Sigmoid colon (tissue), 7 donors: ENCODE measurements at places on chromosomes 2 and 18. TPM values are rescaled to one million over a fixed set of nuclear protein-coding genes. Genes with fewer than 3 reads are reported as not detected.

DNA sequence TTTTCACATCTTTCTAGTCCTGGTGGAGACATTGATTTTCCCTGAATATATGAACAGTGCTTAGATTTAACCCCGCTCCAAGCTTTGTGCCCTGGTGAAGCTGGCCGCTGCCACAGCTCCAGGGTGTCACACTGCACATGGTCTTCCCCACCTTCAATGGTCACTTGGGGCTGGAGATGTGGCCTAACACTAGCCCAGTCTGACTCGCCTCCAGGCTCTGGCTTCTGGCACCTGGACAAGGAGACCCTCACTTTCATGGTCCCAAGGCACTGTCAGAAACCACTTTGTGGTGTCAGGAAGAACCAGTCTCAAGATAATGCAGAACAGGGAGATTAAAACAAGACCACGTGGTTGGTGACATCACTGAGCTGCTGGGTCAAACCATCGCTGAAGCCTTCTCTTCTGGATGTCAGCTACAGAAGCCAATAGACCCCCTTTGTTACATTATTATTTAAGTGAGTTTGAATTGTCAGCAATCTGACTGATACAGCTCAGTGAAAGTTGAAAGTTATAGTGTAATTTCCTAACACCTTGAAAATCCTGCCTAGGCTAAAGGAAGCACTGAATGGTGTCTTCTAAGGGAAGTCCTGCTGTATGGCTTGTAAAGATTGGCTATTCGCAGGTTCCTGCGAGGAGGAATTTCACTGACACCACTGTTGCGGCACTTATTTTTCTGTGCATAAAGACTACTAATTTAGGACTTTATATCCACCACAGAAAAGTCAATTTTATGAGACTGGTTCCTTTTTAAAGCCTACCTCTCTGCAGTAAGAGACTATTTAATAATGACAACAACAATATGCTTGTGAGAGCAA is 55.0 kb upstream of the CTDP1 start:
- H3K4me1 ChIP-seq = no peaks in the 10 kb centered on the region
- H3K36me3 ChIP-seq = no peaks in the 10 kb centered on the region
- peaks cover 18% of the 10 kb centered on the region for H3K27me3 ChIP-seq
- no peak overlapping the region for H3K4me3 ChIP-seq

Gene TGFBRAP1
- 20.7 TPM for total RNA-seq

GRCh38 chr2:503288-503999 is 173.8 kb downstream of the TMEM18 start:
- DNase-seq = no peak
- no peak overlapping the region for H3K4me3 ChIP-seq
- H3K4me1 ChIP-seq = no peaks in the 10 kb centered on the region
- no peak overlapping the region for H3K27ac ChIP-seq
- H3K27me3 ChIP-seq = no peaks in the 10 kb centered on the region

Gene ERFE
- not detected for total RNA-seq

DNA sequence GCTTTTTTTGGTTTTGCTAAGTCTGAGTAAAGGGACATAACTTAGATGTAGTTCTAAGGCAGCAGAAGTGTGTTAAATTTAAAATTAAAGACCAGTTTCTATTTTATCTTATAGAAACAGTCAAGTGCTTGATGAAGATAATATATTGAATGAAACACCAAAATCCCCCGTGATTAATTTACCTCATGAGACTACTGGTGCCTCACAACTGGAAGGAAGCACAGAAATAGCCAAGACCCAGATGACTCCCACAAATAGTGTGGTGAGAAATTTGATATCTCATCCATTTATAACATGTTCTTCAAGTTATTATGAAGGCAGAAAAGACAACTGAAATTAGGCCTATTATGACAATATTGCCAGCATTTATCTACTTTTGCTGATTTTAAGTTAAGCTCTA is 45.6 kb downstream of the APLF start:
- no peaks in the 10 kb centered on the region for H3K27me3 ChIP-seq
- DNase-seq = no peak
- no peaks in the 10 kb centered on the region for H3K36me3 ChIP-seq
- H3K27ac ChIP-seq = no peak overlapping the region
- H3K4me3 ChIP-seq = no peak overlapping the region

Gene CYBRD1
- total RNA-seq = 250 TPM

Gene ST6GAL2
- total RNA-seq = 3.3 TPM

Gene VWA3B
- 0.55 TPM for total RNA-seq

Gene NT5DC4
- not detected for total RNA-seq

Gene EPB41L3
- total RNA-seq = 156 TPM

Gene EFHD1
- 3.5 TPM for total RNA-seq

DNA sequence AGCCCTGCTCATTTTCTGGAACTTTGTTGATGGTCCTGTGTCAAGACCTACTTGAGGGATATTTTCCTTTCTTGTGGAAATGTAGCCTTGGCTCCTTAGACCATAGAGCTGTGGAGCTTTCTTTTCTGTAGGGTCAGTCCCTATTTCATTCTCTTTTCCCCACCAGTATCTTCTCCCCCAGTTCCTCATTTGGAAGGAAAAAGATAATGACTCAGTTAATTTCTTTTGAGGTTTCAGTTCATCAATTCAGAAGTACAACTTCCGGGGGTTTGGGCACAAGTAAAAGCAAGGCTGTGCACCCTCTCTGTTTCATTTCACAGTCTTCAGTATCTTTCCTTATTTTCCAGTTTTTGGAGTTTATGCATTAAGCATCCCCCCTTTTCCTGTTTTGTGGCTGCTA is 70.7 kb downstream of the CDC42EP3 start:
- H3K27me3 ChIP-seq = no peaks in the 10 kb centered on the region
- no peaks in the 10 kb centered on the region for H3K36me3 ChIP-seq
- no peak overlapping the region for H3K27ac ChIP-seq

DNA sequence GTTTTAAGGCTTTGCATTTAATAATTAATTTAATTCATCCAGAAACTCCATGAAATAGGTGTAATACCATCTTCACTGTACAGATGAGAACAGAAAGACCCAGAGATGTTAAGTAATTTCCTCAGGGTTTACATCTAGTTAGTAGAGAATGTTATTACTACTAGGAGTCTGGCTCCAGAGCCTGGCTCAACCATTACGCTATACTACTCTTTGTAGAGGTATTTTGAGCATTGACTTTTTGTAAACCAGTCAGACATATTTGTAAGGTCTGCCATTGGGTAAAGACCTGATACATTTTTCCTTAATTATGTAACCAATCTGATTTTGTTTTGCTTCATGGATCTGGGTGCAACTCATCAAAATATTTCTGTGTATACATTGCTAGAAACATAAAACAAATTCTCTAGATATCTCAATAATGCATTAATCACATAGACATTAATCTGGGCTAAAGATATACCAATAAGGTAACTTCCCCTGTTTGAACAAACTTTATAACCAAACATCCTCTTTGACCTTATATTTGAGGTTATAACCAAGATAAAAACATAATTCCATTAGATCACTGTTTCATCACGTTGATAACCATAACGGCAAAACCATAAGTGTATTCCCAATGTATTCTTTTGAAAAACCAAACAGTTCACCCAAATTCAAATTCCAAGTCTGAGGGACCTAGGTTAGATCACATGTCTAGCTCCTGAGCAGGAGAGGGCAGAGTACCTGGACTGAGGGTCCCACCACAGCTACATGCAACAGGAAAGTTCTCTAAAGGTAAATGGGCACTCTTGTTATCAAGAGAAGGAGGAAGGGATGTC is 135.0 kb downstream of the IKZF2 start:
- H3K4me1 ChIP-seq = peaks cover 11% of the 10 kb centered on the region
- H3K4me3 ChIP-seq = no peak overlapping the region
- DNase-seq = no peak

Gene AMER3
- total RNA-seq = not detected

GRCh38 chr2:223494942-223495341 is 107.2 kb downstream of the SCG2 start:
- no peaks in the 10 kb centered on the region for H3K4me1 ChIP-seq
- H3K27ac ChIP-seq = no peak overlapping the region
- DNase-seq = no peak

GRCh38 chr2:109602617-109603188 is 11.1 kb downstream of the SEPTIN10 start:
- no peak overlapping the region for H3K4me3 ChIP-seq
- no peaks in the 10 kb centered on the region for H3K4me1 ChIP-seq
- no peaks in the 10 kb centered on the region for H3K36me3 ChIP-seq
- DNase-seq = no peak
- H3K27me3 ChIP-seq = no peaks in the 10 kb centered on the region

GRCh38 chr2:121052521-121052920 is 232.5 kb downstream of the TFCP2L1 start:
- no peak for DNase-seq
- H3K4me1 ChIP-seq = no peaks in the 10 kb centered on the region

GRCh38 chr2:224887141-224887540 is 155.1 kb downstream of the DOCK10 start:
- no peak overlapping the region for H3K4me3 ChIP-seq
- no peaks in the 10 kb centered on the region for H3K27me3 ChIP-seq
- no peak overlapping the region for H3K27ac ChIP-seq
- H3K4me1 ChIP-seq = no peaks in the 10 kb centered on the region
- DNase-seq = no peak

DNA sequence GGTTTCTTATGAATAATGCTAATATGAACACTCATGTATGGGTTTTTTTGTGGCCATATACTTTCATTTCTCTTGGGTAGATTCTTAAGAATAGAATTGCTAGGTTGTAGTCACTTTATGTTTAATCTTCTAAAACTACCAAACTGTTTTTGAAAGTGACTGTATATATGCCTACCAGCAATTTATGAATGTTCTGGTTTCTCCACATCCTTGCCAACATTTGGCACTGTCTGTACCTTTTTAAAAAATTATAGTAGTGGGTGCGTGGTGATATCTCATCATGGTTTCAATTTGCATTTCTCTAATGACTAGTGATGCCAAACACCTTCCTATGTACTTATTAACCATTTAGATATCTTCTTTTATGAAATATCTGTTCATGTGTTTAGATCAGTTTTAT is 110.6 kb upstream of the RIOK3 start:
- H3K36me3 ChIP-seq = no peaks in the 10 kb centered on the region
- no peak overlapping the region for H3K27ac ChIP-seq
- H3K4me1 ChIP-seq = no peaks in the 10 kb centered on the region

DNA sequence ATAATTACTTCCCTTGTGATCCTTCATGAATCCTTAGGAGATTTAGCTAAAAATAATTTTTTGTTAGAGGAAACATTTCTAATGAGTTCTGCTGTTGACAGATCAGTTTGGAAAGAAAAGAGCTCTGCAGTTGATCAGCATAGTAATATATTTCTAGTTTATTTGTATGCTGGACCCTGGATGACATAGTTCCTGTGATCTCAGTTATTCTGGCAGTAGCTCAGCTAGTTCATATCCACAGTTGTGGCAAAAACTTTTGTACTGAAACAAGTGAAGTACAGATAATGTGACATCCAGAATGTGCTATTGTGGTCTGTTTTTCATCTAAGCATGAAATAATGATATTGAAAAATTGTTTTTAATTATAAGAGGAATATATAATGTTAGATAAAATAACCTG is 33.7 kb downstream of the ABI2 start:
- H3K36me3 ChIP-seq = no peaks in the 10 kb centered on the region
- peak overlapping the region; percentile 9 for H3K27ac ChIP-seq
- H3K27me3 ChIP-seq = no peaks in the 10 kb centered on the region
- no peak overlapping the region for H3K4me3 ChIP-seq

Gene RAB6C
- total RNA-seq = not detected

GRCh38 chr2:235925250-235925919 is 242.8 kb downstream of the GBX2 start:
- no peaks in the 10 kb centered on the region for H3K36me3 ChIP-seq
- no peak overlapping the region for H3K27ac ChIP-seq
- H3K4me1 ChIP-seq = no peaks in the 10 kb centered on the region
- no peak for DNase-seq
- no peak overlapping the region for H3K4me3 ChIP-seq
- no peaks in the 10 kb centered on the region for H3K27me3 ChIP-seq

Gene TMEM200C
- under 0.01 TPM for total RNA-seq

DNA sequence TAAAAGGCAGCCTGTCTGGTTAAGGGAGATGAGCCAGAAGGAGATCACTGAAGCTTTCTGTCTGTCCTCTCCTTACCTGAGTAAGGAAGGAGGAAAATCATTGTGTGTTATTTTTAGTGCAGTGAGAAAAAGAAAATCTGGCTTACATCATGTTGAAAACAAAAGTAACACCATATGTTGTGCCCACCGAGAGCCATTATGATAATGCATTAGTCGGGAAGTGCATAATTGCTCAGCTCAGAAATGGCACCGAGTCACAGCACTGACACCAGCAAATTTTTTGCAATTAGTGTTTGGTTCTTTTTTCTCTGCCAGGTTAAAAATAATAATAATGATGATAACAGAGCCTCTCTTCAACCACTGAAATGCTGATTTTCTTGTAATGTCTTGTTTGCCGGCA is 46.6 kb downstream of the HNMT start:
- H3K36me3 ChIP-seq = no peaks in the 10 kb centered on the region
- no peaks in the 10 kb centered on the region for H3K4me1 ChIP-seq
- H3K27ac ChIP-seq = no peak overlapping the region
- H3K27me3 ChIP-seq = no peaks in the 10 kb centered on the region
- H3K4me3 ChIP-seq = no peak overlapping the region
- DNase-seq = no peak

DNA sequence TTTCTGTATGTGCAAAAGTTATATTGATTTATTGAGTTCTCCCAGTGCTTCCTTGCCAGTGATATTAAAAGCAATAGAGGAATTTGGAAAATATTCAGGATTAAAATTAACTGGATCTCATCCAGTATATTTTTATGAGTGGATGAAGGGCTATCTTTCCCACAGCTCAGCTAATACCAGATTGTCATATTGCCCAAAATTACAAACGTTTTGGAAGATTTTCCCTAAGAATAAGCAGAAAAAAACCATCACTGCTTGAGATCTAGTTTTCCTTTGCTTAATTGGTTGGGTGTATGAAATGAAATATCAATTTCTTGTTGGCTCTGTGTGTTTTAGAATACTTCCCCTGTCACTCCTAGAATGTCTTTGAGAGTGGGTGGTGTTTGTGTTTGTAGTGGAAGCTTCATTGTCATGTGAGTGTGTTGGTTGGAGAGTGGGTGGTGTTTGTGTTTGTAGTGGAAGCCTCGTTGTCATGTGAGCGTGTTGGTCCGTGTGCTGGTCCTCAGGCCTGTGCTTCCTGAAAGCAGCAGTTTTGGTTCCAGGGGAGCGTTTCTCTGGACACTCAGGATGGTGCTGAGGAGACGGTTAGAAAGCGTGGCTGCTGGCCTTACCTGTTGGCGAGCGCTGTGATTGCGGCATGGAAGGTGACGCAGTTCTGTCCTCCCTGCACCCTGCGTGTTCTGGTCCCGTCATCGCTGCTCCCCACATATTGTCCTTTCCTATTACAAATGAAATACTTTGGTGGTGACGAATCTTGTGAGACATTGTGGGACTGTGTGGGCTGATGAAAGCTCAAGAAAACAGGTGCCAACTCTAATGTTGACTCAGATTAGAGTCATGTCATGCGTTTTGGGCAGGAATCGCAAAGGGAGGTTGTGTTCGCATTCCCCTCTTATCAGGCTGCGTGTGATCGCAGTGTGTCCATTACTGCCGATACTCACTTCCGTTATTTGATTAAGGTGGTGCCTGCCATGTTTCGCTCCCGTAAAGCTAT is 12.4 kb downstream of the ASB1 start:
- DNase-seq = no peak
- peaks cover 8% of the 10 kb centered on the region for H3K4me1 ChIP-seq
- H3K27me3 ChIP-seq = no peaks in the 10 kb centered on the region
- no peak overlapping the region for H3K4me3 ChIP-seq

GRCh38 chr2:181312515-181312927 is 144.7 kb upstream of the ITGA4 start:
- H3K27me3 ChIP-seq = no peaks in the 10 kb centered on the region
- no peak overlapping the region for H3K27ac ChIP-seq
- no peaks in the 10 kb centered on the region for H3K4me1 ChIP-seq
- H3K36me3 ChIP-seq = no peaks in the 10 kb centered on the region

- H3K4me3 ChIP-seq = no peak overlapping the region
- DNase-seq = no peak
- no peaks in the 10 kb centered on the region for H3K36me3 ChIP-seq
- H3K27ac ChIP-seq = no peak overlapping the region
- H3K4me1 ChIP-seq = no peaks in the 10 kb centered on the region
- H3K27me3 ChIP-seq = no peaks in the 10 kb centered on the region
These were observed 459.5 kb downstream of the FBXO15 start for GRCh38 chr18:73688161-73688560.
